Pericardium fibroblast (primary cell): ENCODE measurements at places on chromosomes 16 and 17. TPM values are rescaled to one million over a fixed set of nuclear protein-coding genes. Genes with fewer than 3 reads are reported as not detected.

Gene SOST
- not detected in 2 replicates for total RNA-seq

Gene TMC8
- total RNA-seq = under 0.01 and 0.09 TPM in 2 replicates

Gene P3H4
- 42.3 and 81.7 TPM in 2 replicates for total RNA-seq

Gene TMIGD1
- not detected in 2 replicates for total RNA-seq

Gene KRTAP2-3
- total RNA-seq = not detected in 2 replicates

Gene CBX1
- 38.1 and 47.1 TPM in 2 replicates for total RNA-seq

Gene SP6
- total RNA-seq = 0.26 TPM in 1 of 2 replicates, not detected in the other

Gene TBC1D3G
- total RNA-seq = under 0.01 TPM in 1 of 2 replicates, not detected in the other

Gene CES3
- total RNA-seq = not detected in 2 replicates

Gene CTRB1
- total RNA-seq = not detected in 2 replicates

Gene TMEM238L
- total RNA-seq = not detected in 2 replicates

Gene TEX14
- total RNA-seq = 0.17 TPM in 1 of 2 replicates, not detected in the other
